ENCODE measurements at places on chromosomes 3 and 15.

GRCh38 chr3:120749843-120750242 lies 7.3 kb downstream of the GTF2E1 start:
- no peak for DNase-seq

- DNase-seq = no peak
These were observed 353.6 kb downstream of the CLSTN2 start for GRCh38 chr3:140288595-140288994.

- DNase-seq = no peak
These were observed 137.4 kb upstream of the UBP1 start for GRCh38 chr3:33577588-33577987.

GRCh38 chr15:70855764-70856163 lies 1.8 kb upstream of the LARP6 start:
- DNase-seq = no peak

- no peak for DNase-seq
These were observed 44.1 kb downstream of the CD86 start for GRCh38 chr3:122099255-122099654.
